ENCODE measurements at places on chromosomes 7 and 10.

DNA sequence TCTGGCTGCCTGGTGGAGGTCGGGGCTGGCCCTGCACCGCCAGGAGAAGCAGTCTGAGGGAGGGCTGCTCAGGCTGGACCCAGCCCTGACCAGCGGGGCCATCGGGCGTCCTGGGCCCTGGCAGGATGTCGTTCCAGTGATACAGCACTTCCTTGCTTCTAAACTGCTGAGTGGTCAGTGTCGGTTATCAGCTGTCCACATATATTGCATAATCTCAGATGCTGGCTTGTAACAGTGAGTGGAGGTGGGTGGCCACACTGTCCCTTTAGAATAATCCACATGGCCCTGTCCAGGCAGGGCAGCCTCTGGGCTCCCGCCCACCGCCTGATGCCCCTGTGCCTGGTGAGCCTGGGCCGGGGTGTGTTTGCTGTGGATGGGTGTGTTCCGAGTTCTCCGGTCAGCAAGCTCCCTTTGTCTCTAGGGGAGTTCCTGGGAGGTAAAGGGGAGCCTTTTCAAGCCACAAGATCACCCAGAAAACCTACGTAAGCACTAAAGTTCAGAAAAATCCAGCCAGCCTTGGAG lies 86.1 kb downstream of the LHPP start:
- DNase-seq = no peak

- no peak for DNase-seq
Measured at GRCh38 chr7:51785171-51785570, 468.6 kb upstream of the COBL start.

- DNase-seq = no peak
Measured at GRCh38 chr10:100899171-100899570, 13.6 kb upstream of the SLF2 start.

DNA sequence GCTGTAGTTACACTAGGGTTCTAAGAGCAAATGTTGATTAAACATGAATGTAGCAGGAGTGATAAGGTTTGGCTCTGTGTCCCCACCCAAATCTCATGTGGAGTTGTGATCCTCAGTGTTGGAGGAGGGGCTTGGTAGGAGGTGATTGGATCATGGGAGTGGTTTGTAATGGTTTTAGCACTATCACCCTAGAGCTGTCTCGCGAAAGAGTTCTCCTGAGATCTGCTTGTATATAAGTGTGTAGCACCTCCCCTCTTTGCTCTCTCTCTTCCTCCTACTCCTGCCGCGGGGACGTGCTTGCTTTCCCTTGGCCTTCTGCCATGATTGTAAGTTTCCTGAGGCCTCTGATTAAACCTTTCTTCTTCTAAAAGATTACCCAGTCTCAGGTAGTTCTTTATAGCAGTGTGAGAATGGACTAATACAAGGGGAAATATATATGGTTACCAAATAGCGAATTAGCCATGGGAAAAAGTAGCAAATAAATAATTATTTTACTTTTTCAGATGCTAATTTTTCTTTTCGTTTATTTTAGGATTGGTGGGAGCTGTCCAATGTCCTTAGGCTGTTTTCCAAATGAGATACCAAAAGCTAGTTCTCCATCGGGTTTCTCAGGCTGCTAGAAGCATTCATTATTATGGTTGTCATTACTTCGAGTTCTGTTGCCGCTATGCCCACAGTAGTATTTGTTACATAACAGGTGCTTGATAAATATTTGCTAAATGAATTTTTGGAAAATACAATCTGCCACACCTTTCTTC lies 58.7 kb downstream of the PTEN start:
- no peak for DNase-seq

- no peak for DNase-seq
Measured at GRCh38 chr10:70847659-70848360, 32.1 kb downstream of the SGPL1 start.

DNA sequence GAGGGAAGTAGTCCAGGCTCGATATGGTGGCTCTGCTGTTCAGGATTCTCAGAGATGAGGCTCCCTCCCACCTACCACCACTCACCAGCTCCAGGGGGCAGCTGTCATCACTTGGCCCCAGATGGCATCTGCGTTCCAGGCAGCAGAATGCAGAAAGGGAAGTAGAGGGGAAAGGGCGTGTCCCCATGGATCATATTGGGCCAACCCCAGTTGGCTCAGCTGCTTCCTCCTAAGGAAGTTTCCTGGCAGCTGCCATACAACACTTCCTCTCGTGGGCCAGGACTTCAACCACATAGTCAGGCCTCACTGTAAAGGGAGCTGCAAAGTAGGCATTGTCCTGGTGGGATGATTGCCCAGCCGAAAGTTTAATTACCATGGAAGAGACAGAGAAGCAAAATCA lies 1.6 kb upstream of the TEX36 start:
- no peak for DNase-seq

DNA sequence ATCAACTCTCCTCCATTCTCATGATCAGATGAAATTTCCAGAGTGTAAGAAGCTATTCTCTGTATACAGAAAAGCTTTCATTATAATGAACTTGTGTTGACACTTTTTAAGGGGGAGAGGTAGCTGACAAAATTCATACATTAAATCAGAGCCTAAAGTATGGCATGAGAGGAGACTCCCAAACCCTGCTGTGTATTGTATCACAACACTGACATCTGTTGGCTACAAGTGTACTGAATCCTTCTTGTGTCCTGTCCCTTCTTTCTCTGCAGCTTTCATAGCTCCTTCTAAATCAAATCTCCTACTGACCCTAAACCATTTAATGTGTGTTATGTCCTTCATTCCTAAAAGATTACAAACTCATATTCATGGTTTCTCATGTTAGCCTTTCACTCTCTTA lies 70.9 kb downstream of the GCC1 start:
- no peak for DNase-seq

- DNase-seq = no peak
Measured at GRCh38 chr7:143422033-143422432, 13.4 kb upstream of the EPHA1 start.

DNA sequence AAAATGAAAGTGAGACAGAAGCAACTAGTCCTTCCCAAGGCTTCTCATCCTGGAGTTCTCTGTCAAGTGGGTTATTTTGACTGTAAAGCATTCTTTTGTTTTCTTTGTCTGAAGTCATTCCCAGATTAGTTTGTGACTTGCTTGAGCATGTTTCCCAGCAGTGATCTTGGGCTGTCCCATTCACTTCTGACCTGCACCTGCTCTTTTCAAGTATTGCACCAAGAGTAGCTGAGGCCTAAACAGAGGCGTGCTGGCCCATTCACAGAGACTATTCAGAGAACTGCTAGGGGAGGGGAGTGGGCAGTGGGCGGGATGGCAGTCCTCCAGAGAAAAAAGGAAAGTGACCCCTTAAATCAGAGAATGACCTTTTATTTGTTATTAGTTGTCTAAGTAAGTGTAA lies 61.3 kb downstream of the CACNA2D1 start:
- DNase-seq = no peak

DNA sequence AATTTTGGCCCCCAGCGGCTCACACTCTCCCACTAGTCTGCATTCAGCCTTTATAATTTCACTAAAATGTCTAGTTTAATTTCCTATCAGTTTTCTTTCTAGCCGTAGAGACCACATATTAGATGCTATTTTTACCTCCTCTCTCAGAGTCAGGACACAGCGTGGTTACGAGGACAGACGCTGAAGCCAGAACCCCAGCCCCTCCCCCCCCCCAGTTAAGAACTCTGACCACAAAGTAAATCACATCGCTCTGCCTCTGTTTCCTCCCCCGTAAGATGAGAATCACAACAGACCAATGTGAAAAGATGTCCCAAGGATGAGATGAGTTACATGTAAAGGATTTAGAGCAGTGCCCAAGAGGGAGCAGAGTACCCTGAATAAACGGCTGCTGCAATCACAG lies 11.1 kb upstream of the TARP start:
- DNase-seq = no peak

DNA sequence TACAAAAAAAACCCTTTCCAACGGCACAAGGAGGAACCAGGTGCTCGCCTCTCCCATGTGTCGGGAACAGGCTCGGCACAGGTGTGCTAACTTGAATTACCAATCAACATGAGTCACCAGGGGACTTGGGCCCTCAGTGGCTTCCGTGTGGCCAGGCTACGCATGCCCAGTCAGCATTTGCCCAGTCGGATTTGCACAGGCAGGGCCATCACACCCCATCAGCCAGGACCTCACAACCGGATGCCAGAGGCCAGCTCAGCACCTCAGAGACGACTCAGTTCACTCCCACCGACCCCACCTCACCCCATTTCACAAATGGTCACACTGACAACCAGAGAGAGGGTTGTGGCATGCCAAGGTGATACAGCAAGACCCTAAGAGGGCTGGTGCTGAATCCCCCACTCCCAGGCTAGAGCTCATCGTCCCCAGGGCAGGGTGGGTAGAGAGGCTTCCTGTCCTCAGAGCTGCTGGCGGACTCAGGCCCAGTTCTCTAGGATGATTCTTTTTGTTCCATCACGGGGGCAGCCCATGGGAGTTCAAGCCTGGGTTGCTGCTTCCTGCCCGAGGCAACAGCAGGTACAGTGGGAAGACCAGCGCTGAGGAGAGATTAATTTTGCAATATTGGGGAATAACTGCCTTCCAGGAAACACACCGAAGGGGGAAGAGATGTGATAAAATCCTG lies 13.6 kb downstream of the ANXA11 start:
- no peak for DNase-seq

DNA sequence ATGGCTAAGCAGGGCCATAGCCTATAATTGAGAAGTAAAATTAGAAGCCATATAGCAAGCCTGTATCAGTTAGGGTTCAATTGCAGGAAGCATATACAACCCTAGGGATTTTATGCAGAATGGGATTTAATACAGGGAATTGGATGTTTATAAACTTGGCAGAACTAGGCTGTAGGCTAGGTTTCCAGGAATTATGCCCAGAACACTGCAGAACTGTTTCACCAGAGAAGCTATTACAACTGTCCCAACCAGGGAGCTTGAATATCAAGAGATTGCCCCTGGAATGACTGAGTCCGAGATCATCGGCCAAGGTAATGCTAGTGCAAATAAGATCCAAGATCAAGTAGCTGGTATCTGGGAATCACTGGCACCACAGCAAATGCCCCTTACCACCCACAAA lies 64.0 kb downstream of the PRR15 start:
- no peak for DNase-seq

DNA sequence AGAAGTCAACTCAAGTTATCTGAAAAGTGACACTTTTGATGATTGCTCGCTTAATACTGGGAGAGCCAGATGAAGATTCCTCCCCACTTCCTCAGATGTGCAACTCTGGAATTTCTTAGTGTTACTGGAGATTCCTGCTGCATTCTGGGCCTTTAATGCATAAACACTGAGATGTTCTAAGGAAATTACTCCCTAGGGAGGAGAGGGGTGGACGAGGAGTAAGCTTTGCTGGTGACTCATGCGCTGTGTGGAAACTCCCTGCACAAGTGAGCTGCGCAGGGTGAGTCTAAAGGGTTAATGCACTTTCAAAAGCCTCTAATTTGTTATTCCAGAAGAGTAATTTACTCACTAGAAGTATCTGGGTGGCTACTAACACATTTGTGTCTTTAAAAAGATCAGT lies 46.3 kb downstream of the EGFR start:
- DNase-seq = no peak

- no peak for DNase-seq
Measured at GRCh38 chr7:86745013-86745745, 101.5 kb downstream of the GRM3 start.

- DNase-seq = peak; percentile 15
Measured at GRCh38 chr7:21944616-21945453, 864 bp downstream of the CDCA7L start.

DNA sequence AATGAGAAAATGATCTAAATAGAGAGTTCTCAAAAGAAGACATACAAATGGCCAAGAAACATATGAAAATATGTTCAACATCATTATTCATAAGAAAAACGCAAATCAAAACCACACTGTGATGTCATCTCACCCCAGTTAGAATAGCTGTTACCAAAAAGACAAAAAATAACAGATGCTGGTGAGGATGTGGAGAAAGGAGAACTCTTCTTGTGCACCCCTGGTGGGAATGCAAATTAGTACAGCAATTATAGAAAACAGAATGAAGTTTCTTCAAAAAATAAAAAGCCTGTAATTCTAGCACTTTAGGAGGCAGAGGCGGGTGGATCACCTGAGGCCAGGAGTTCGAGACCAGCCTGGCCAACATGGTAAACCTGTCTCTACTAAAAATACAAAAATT lies 199.3 kb downstream of the PARD3 start:
- no peak for DNase-seq

GRCh38 chr7:74272305-74273038 lies 16.7 kb upstream of the CLIP2 start:
- no peak for DNase-seq

GRCh38 chr10:45407542-45407941 lies 33.5 kb downstream of the ALOX5 start:
- DNase-seq = no peak

DNA sequence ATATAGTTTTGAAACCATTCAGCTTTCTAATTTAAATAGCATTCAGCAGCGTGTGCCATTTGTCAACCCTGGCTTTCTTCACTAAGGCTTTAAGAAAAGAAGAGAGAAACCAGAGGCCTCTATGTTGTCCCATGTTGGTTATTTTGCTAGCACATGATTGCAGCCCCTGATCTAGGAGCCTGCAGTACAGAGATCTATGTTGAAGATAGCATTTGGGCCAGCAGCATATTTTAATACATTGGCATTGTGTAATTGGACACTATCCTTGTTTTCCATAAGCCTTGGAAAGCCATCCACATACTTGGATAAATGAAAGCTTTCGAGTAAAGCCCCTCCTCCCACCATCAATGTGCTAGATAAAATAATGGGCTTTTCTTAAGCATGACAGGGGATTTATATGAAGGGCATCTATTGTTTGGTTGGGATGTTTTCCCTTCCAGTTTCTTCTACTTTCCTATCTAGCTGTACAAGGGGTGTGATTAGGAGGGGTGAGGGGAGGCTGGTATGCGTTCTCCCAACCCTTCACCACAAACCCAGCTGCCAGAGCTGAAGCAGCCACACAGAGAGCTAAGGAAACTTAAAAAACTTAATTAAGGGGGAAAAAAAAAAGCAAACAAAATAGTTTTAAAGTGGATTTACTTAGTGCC lies 23.1 kb upstream of the SDHAF3 start:
- DNase-seq = no peak

- no peak for DNase-seq
Measured at GRCh38 chr7:92729172-92729571, 107.2 kb downstream of the CDK6 start.
